GM23338 (cell line): ENCODE measurements at places on chromosomes 2 and 18. TPM values are rescaled to one million over a fixed set of nuclear protein-coding genes. Genes with fewer than 3 reads are reported as not detected.

DNA sequence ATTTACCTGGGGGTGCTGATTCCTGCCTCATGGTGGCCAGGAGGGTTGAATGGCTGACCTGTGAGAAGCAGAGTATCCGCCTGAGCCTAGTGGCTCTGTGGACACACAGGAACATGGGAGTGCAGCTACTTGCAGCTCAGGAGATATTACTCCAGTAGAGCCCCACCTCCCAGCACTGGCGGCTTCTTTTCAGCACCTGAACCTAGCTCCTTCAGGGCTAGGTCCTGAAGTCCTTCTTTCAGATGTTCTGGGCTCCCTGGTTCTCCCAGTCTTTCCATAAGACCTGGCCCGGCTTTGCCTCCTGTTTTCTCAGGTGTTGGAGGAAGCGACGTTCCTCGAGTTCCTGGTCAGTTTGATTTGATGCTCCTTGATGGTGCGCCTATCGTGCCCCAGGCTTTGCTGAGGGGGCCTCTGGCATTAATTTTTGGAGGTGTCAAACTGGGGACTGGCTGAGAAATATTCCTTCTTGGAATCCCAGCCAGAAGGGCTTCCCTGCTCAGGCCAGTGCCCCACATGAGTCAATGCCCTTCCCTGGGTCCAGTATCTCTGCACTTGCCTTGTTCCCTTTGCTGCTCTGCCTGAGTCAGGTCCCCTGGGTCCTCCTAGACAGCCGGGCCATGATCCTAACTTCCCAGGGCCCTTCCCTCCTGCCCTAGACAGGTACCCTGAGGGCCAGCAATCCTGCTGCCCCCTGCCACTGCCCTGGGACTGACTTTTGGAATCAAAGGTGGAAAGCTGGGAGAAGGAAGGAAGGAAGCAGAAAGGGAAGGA is 110.7 kb upstream of the HAAO start:
- no peaks in the 10 kb centered on the region for H3K36me3 ChIP-seq
- peaks cover 14% of the 10 kb centered on the region for H3K4me1 ChIP-seq
- H3K27ac ChIP-seq = no peak overlapping the region
- no peak overlapping the region for H3K4me3 ChIP-seq
- no peak for DNase-seq

GRCh38 chr2:178920916-178921513 is 113.8 kb upstream of the TTN start:
- H3K27me3 ChIP-seq = no peaks in the 10 kb centered on the region
- H3K36me3 ChIP-seq = no peaks in the 10 kb centered on the region
- no peaks in the 10 kb centered on the region for H3K4me1 ChIP-seq

VIL1 gene
- total RNA-seq = 5.9 and 9.2 TPM in 2 replicates

GRCh38 chr2:136113209-136113971 is 4.6 kb downstream of the CXCR4 start:
- no peak overlapping the region for H3K27ac ChIP-seq
- H3K4me3 ChIP-seq = no peak overlapping the region
- no peak for DNase-seq
- H3K36me3 ChIP-seq = no peaks in the 10 kb centered on the region

CHRNG gene
- not detected in 2 replicates for total RNA-seq

DNA sequence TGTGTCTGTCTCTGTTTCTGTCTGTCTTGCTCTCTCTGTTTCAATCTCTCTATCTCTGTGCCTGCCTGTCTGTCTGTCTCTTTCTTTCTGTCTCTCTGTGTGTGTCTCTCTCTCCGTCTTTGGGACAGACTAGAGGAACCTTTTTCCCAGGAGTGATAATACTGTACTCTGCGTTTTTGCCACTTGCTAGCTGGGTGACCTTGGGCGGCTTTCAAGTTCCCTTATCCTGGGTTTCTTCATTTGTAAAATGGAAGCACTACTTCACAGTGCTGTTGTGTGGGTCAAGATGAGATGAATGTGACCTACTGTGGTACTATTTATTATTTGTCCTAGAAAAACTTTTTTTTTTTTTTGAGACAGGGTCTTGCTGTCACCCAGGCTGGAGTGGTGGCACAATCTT is 42.4 kb downstream of the HPCAL1 start:
- no peaks in the 10 kb centered on the region for H3K27me3 ChIP-seq
- H3K4me1 ChIP-seq = 0 out of 2 replicates have a peak, but pooled peaks cover 3% of the 10 kb centered on the region
- H3K36me3 ChIP-seq = no peaks in the 10 kb centered on the region
- H3K4me3 ChIP-seq = no peak overlapping the region
- H3K27ac ChIP-seq = no peak overlapping the region
- no peak for DNase-seq

- 0 out of 2 replicates have a peak within 1 kb of the TSS, but pooled peaks have one; percentile 26 for H3K27ac ChIP-seq
- peak within 1 kb of the TSS; percentile 80 for H3K4me3 ChIP-seq
- DNase-seq = peak; percentile 58
- no peaks in the 10 kb centered on the region; the same call in 1 of the 2 replicates for H3K36me3 ChIP-seq
- peaks cover 56% of the 10 kb centered on the region for H3K27me3 ChIP-seq
- H3K4me1 ChIP-seq = peaks cover 64% of the 10 kb centered on the region
These were observed at the start of gene TET3 for GRCh38 chr2:73984203-73984921. Gene TET3, plus strand, starts transcription at chr2:73984910. Its CDS starts 1,494 bp downstream, at chr2:73986404.

HMSD gene
- total RNA-seq = 0.54 and 2.6 TPM in 2 replicates

SETBP1 gene
- 3.7 and 5.5 TPM in 2 replicates for total RNA-seq

- H3K36me3 ChIP-seq = peaks cover 7% of the 10 kb centered on the region; the same call in 1 of the 2 replicates
- H3K4me3 ChIP-seq = no peak overlapping the region
- H3K27ac ChIP-seq = no peak overlapping the region
- peak; percentile 80 for DNase-seq
- no peaks in the 10 kb centered on the region for H3K27me3 ChIP-seq
These were observed 39.0 kb downstream of the COA5 start for GRCh38 chr2:98569197-98569793.

ALPI gene
- not detected in 2 replicates for total RNA-seq

GRCh38 chr2:147173798-147174197 is 671.0 kb upstream of the ACVR2A start:
- 0 out of 2 replicates have a peak, but pooled peaks cover 15% of the 10 kb centered on the region for H3K4me1 ChIP-seq
- H3K27me3 ChIP-seq = no peaks in the 10 kb centered on the region
- no peak overlapping the region for H3K4me3 ChIP-seq
- H3K36me3 ChIP-seq = no peaks in the 10 kb centered on the region
- H3K27ac ChIP-seq = no peak overlapping the region
- DNase-seq = no peak

- no peak for DNase-seq
- no peaks in the 10 kb centered on the region for H3K27me3 ChIP-seq
- H3K36me3 ChIP-seq = no peaks in the 10 kb centered on the region
- H3K4me1 ChIP-seq = no peaks in the 10 kb centered on the region
- H3K27ac ChIP-seq = no peak overlapping the region
These were observed 71.8 kb upstream of the LTBP1 start for GRCh38 chr2:32874931-32875330.

OBSL1 gene
- 164 and 207 TPM in 2 replicates for total RNA-seq

DNA sequence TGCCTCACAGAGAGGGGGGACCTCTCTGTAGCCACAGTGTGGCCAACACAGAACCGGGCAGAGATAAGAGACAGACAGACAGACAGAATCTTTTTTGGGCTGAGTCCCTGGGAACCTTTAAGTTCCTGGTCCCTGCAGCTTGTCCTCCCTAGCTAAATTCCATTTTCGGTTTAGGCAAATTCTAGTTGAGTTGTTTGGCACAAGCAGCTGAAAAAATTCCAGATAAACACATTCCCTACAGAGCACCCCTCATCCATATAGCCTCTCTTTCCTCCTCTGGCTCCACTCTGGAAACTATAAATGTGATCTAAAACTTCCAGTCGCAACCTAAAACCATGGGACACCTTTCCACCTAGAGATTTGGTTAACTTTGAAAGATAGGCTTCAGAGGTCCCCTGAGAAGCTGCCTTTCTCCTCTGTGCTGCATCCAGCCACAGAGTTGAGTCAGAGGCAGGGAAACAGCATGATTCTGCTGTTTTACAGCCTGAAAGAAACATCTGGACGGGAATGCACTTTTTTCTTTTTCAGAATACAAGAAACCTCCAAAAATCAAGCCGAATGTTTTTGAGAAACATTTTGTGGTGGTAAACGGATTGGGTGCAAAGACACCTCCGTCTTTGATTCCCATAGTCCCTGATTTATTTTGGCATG is 30.9 kb downstream of the SLC4A3 start:
- H3K36me3 ChIP-seq = peaks cover 3% of the 10 kb centered on the region; the same call in 1 of the 2 replicates
- no peak overlapping the region for H3K27ac ChIP-seq
- no peaks in the 10 kb centered on the region for H3K4me1 ChIP-seq
- no peak for DNase-seq
- no peak overlapping the region for H3K4me3 ChIP-seq
- H3K27me3 ChIP-seq = no peaks in the 10 kb centered on the region

GRCh38 chr2:148914463-148914862 is 39.4 kb downstream of the KIF5C start:
- no peak overlapping the region for H3K27ac ChIP-seq
- H3K4me3 ChIP-seq = no peak overlapping the region
- no peaks in the 10 kb centered on the region for H3K36me3 ChIP-seq

DNA sequence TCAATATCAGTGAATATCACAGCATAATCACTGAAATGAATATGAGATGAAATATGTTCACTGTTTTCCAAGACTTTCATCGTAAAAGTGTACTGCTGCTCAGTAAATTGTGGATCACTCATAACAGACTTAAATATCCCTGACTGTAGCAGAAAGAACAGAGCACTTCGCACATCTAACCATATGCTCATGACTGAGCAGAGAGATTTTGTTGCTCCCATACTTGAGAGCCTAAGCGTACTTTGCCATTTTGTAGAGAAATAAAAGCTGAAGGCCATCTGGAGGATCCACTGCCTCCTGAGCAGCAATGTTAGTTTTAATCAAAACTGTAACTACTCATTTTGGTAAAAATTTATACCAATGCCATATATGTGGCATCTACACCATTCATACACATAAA is 243.5 kb downstream of the STK39 start:
- H3K4me1 ChIP-seq = no peaks in the 10 kb centered on the region
- DNase-seq = no peak
- no peaks in the 10 kb centered on the region for H3K36me3 ChIP-seq
- H3K27ac ChIP-seq = no peak overlapping the region

DNA sequence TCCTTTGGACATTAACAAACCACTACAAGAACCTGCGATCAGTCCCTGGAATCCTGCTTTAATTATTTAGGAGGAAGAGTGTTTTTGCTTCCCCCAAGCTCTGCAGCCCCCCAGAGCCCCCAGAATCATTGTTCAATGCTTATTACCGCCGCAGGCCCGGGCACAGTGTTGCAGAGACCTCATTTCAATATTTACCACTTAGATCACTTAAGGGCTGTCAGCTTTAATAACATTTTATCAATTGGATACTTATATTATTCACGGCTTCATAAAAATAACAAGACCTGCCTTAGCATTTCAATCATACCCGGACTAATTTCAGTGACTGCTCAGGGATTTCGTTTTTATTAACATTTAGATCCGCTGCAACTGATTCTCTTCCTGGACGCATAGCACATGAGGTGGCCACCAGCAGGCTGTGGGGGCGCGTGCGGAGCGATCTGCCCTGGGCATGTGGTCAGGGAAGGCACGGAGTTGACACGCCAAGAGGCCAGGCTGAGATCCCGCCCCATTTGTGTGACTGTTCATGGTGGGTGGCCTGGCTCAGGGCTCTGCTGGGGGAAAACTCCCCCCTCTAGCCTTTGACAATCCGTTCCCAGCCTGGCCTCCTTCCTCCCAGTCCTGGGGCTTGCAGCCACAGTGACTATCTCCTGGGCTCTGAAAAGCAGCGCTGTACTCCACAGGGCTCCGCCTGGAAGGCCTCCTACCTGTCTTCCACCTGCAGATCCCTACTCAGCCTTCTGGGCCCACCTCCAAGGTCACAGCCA is 267.6 kb downstream of the SRBD1 start:
- H3K4me3 ChIP-seq = no peak overlapping the region
- no peaks in the 10 kb centered on the region; the same call in 1 of the 2 replicates for H3K36me3 ChIP-seq
- no peak overlapping the region for H3K27ac ChIP-seq
- H3K4me1 ChIP-seq = peaks cover 7% of the 10 kb centered on the region; the same call in 1 of the 2 replicates

MAPK4 gene
- total RNA-seq = 4.4 and 8.5 TPM in 2 replicates

GRCh38 chr2:60408207-60408606 is 145.2 kb downstream of the BCL11A start:
- H3K4me3 ChIP-seq = no peak overlapping the region
- H3K36me3 ChIP-seq = no peaks in the 10 kb centered on the region
- H3K27ac ChIP-seq = no peak overlapping the region

DNA sequence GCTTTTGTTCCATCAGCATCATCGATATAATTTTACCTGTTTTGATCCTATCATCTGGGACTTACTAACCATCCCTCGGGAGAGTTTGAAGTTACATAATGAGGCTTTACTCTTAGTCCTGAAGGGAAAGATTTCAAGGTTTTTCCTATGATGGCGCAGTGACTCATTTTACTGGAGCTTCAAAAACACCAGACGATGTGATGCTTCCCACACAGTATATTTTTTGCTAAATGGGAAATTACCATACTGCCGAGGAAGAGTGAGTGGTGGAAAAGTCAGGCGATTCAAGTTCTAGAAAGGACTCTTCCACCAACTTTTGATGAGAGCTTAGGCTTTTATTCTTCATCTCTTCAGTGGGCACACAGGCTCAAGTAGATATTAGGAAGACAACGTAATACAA is 44.6 kb upstream of the GCG start:
- no peak for DNase-seq
- no peaks in the 10 kb centered on the region for H3K36me3 ChIP-seq
- no peaks in the 10 kb centered on the region for H3K27me3 ChIP-seq
- H3K4me1 ChIP-seq = no peaks in the 10 kb centered on the region

SH2D6 gene
- not detected in 2 replicates for total RNA-seq

BOD1L2 gene
- total RNA-seq = not detected in 2 replicates

ASB18 gene
- not detected in 2 replicates for total RNA-seq
